ENCODE measurements at places on chromosomes 2 and 18.

GRCh38 chr2:138115666-138116065 is 151.4 kb downstream of the HNMT start:
- no peak for DNase-seq

- no peak for DNase-seq
Observed at GRCh38 chr18:24633121-24633520, 172.7 kb downstream of the HRH4 start.

- DNase-seq = no peak
Observed at GRCh38 chr2:905091-905832, 45.4 kb upstream of the SNTG2 start.

DNA sequence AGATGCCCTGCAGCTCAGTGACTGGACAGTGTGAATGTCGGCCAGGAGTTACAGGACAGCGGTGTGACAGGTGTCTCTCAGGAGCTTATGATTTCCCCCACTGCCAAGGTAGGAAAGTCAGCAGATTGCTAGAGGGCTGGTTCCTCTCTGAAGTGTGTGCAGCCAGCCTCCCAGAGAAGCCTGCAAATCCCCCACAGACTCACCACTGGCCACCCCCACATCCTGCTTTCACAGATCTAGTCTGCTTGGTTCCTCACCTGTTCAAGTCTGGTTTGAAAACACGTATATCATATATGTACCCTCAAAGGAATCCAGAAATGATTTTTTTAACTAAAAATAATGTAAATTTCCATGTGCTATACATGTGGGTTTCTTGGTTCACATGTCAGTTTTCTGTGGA is 121.1 kb downstream of the LAMA3 start:
- no peak for DNase-seq

DNA sequence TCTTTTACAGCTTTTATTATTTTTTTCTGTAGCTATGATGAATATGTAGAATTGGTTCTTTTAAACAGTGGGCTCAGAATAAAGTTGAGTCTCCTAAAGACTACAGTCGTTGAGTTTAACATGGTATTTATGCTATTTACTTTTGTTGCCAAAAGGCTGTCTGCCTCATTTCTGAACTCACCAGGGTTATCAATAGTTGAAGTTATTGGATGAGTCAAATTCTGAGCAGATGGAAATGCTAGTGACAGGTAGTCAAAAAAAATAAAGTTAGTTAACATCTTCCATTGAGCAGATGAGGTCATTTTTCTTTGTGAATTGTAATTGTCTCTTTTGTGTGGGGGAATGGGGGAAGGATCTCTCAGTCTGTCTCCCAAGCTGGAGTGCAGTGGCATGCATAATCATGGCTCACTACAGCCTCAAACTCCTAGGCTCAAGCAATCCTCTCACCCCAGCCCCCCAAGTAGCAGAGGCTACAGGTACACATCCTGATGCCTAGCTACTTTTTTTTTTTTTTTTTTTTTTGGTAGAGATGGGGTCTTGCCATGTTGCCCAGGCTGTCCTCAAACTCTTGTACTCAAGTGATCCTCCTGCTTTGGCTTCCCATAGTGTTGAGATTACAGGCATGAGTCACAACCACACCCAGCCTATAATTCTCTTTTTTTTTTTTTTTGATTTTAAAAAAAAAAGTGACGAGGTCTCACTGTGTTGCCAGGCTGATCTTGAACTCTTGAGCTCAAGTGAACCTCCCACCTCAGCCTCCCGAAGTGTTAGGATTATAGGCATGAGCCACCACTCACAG is 8.9 kb downstream of the PAPOLG start:
- DNase-seq = no peak

- no peak for DNase-seq
Observed at GRCh38 chr2:1816414-1816911, 72.1 kb upstream of the PXDN start.

DNA sequence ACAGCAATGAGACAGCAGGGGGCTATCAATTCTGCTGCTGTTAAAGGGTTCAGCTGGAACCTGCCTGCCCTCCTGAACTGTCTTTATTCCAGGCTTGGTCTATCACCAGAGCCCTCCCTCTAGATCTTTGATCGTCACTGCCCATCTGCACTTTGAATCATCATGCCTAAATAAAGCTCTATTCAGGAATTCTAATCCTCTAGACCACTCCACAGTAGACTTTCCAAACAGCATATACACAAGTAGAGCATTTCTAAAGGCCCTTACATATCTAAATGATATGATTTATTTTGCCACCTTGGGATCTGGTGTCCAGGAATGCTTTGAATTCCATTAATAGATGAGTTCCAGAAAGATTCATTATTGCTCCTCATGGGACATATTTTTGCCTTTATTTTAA is 542.1 kb upstream of the SYT4 start:
- no peak for DNase-seq

GRCh38 chr18:6606411-6607085 is 123.0 kb upstream of the ARHGAP28 start:
- DNase-seq = no peak

DNA sequence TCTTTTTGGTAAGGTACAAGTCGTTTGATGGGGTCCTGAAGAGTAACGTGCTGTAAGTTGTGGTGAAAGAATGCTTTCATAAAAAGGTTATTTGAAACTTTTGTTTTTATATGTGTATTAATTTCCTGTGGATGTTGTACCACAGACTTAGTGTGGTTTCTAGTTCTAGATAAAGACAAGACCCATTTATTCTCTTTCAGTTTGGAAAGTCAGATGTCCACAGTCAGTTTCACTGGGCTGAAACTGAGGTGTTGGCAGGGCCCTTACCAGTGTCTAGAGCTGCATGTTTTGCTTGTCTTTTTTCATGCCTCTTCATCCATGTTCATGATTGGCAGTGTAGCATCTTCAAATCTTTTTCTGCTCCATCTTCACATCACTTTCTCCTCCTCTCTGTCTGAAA is 22.1 kb upstream of the DOCK10 start:
- DNase-seq = no peak

GRCh38 chr2:142673836-142674235 is 203.6 kb upstream of the KYNU start:
- no peak for DNase-seq

GRCh38 chr2:3430740-3431490 is 51.4 kb downstream of the TRAPPC12 start:
- no peak for DNase-seq

DNA sequence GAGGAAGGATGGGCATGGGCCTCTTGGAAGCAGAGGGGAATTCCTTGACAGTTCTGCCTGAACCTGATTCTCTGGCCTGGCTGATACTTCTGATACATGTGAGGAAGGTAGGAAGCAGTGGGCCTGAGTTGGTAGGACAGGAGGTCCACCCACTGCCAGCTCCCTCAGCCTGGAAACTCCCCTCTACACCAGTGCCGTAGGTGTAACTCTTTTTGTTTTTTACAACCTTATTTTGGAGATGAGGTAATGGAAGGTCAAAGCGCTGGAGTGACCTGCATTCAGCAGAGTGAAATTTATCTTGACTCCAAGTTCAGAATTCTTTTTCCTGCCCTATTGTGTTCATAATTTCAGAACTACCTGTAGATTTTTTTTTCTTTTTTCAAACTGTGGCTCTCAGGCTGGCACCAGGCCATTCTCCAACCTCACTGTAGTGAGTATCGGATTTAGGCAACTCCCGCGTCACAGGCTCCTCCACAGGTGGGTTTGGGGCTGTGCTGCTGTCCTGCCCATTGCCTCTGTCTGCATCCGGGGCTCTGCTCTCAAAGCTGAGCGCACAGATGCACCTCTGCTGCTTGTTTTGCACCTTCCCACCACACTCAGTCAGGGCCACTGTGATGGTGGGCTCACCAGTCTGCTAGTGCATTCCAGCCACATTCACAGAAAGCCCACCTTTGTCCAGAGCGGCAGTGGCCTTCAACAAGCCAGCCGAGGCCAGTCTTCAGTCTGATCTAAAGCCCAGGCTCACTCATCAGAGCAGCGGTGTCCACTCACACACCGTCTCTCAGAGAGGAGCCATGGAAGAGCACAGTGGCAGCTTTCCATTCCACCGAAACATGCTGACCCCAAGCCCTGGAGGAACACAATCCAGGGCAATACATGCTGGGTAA is 87.2 kb downstream of the UXS1 start:
- DNase-seq = no peak

DNA sequence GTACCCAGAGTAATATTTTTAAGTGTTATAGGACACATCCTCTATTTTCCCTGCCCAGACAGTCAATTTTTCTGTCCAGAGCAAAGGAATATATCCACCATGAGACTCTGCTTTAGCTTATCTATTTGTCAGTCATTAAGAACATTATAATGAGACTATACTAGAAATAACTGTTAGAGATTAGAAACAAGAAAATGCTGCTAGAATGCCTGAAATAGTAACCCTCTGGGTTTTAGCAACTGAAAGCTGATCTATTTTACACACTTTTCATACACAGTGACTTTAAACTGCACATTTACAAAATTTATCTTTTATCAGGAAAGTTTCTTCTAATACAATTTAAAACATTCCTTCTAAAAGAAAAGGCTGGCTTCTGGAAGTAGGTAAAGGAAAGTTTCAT is 39.6 kb downstream of the MBD2 start:
- DNase-seq = no peak

DNA sequence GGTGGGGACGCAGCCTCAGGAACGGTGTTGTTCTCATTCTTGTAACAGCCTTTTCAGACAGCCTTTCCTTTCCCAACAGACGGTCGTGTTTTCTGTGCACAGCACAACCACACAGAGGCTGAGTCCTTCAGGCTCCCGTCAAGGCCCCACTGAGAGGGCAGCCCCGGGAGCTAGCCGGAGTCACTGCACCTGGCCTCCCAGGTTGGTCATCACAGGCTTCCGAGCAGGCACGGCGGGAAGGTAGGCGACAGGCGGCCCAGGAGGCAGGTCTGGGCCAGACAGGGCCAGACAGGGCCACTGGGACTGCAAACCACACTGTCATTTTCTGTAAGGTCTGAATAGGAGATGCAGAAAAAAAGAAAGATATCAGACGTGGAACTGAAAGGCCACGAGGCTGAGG is 570.8 kb downstream of the GALR1 start:
- no peak for DNase-seq

- DNase-seq = no peak
Observed at GRCh38 chr2:119015845-119016244, 73.9 kb downstream of the MARCO start.

- DNase-seq = no peak
Observed at GRCh38 chr2:170492010-170492409, 223.1 kb upstream of the SP5 start.

DNA sequence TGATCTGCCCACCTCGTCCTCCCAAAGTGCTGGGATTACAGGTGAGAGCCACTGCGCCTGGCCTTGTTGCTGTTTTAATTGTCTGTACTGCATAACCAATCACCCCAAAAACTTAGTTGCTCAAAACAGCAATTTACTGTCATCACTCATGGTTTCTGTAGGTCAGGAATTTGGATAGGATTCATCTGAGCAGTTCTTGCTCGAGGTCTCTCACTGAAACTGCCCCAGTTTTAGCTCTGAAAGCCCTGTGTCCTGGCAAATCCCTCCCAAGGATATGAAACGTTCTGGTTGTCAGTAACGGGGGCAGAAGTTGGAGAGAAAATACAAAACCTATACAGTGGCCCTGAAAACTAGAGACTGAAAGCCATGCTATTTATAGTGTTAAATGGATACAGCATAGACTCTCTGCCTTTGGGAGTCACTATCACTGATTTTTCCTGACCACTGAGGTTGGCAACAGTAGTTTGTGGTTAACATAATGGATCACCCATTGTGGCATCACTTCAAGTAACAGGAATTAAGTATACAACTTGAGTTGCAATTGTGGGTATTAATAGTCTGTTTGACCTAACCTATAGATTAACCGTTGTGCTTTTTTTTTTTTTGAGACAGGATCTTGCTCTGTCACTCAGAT is 27.2 kb upstream of the ERICH2 start:
- no peak for DNase-seq

GRCh38 chr2:119263656-119264055 is 40.0 kb downstream of the STEAP3 start:
- no peak for DNase-seq

DNA sequence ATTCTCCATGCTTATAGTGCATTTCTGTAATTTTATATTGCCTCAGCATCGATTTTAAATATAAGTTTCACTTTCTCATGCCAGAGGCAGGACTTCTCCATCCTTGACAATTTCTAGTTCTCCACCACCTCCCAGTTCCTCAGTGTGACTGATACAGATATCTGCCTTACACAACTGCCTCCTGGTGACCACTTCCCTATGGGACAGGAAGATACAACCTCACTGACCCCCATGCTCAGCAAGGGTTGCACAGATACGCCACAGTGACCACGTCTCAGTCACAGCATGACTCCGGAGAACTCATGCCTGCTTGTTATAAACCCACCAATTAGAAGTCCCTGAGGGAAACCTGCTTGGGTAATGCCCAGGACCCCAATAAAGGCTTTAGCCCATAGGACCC is 284.0 kb upstream of the MC4R start:
- DNase-seq = no peak

DNA sequence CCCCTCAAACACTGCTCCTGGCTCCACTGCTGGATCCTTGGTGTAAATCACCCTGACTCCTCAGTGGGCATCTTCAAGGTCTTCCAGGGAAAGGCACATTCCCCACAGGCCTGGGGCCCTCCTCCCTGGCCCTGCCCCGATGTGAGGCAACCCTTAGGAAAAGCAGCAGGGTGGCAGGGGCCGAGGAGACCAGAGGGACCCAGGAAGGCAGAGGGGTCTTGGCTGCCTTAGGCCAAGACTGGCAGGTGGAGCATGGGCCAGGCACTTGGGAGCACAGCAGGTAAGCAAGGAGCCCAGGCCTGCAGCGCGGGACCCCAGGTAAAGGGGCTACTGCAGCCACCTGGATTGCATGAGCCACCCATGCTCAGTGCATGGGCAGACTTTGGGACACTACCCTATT is 96.9 kb downstream of the GYPC start:
- no peak for DNase-seq

DNA sequence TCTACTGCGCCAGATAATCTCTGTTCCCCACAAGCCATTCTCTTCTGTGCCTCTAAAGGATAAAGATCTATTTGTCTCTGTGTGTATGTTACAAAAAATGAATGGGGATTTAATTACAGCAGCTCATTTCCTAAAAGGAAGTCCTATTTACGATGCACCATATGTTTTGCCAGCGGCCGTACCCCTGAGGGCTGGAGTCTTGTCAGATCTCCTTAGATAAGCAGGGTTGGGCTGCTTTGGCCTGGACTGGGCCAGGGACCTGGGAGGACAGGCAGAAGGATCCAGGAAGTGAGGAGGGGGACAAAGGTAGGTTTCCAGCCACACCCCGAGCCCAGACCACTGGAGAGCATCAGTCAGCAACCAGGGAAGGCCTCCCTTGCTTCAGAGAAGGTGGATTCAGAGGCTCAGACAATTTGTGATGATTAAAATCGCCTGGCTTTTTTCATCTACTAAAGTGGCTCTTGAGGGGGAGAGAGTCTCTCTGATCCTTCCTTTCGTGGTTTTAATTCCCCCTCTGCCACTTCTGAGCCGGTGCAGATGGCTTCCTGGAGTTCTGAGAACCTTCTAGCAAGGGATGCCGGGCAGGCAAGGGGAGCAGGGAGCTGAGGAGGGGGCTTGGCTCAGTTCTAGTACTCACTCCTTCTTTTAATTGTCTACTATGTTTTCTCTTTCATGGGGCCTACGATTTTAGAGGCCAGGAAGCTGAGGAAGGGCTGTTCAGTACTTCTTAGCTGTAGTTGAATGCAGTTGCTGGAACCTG is 42.1 kb downstream of the MYCN start:
- no peak for DNase-seq

All from effector memory CD4-positive, alpha-beta T cell (primary cell).